ENCODE measurements at places on chromosomes 2 and 18.

DNA sequence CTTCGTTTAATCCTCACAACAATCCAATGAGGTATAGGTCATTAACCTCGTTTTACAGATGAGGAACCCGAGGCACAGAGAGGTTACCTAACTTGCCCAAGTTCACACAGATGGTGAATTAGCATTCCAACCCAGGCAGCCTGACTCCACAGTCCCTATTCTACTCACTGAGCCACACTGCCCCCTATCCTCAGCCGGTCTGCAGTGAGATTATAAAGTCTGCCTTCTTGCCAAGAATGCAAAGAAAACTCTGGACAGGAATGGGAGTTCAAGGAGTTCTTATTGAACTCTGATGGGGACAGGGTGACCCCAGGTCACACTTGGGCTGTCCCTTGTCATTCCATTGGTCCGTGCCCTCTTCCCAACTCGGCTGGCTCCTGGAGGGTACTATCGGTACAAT lies 118.1 kb upstream of the MSH6 start:
- no peak for DNase-seq

DNA sequence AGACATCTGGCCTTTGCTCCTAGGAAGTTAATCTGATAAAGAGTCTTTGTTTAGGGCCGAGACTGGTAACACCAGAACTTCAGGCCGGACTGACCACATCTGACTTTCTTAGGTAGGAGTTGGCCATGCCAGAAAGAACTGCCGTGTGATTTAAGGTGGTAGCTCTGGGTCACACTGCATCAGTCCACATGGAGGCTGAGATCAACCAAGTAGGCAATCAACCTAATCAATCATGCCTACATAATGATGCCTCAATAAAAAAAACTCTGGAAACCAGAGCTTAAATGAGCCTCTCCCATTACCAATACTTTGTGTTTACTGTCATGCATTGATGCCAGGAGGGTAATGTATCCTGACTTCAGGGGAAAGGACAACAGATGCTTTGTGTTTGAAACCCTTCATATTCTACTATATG lies 44.1 kb upstream of the ORC2 start:
- DNase-seq, result no peak

DNA sequence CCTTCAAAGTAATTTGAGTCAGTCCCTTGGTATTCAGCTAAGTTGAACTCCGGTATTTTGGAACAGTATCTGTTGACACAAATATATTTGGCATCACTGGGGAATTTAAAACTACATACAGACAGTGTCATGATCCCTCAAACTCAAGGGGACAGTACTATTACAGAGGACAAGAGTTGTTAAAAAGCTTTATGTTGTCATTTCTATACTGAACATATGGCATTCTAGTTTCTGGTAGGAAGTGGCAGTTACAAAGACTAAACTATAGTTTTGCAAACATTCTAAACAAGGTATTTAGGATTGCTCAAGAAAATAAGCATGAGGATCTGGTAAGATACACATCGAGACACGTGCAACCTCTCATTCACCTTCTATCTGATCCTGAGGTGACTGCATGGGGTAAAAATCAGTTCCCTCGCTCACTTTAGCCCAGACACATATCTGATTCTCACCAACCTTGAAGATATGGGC lies 16.6 kb upstream of the CCNYL1 start:
- no peak for DNase-seq

GRCh38 chr2:41954304-41955291 lies 93.2 kb upstream of the PKDCC start:
- no peak for DNase-seq

DNA sequence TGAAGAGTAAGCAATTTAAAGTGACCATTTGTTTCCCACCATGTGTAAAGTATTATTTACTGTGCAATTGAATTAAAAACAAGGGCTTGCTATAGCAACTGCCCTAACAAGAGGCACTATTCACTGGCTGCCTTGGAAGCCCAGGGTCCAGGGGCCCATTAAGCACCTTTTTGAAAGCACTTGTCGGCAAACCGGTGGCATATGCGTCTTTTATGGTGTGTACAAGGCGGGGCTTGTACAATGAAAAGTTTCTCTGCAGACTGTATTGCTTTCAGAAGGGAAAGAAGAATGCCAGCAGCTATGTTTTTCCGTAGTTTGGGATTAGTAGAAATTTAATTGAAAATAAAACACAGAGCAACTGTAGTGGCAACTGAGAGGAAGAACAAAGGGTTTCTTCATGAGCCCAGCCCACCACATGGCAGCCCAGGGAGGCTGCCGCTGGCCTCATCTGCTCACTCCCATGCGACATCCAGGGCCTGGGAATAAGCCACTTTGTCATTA lies 279.5 kb upstream of the PARD3B start:
- DNase-seq, result no peak

Data from CD4-positive, alpha-beta T cell treated with Interleukin-12 subunit alpha and Interleukin-12 subunit beta, for 1 hour (primary cell).